Suppressor macrophage treated with lipopolysaccharide for 1 hour (primary cell): ENCODE measurements at places on chromosomes 7 and 10.

DNA sequence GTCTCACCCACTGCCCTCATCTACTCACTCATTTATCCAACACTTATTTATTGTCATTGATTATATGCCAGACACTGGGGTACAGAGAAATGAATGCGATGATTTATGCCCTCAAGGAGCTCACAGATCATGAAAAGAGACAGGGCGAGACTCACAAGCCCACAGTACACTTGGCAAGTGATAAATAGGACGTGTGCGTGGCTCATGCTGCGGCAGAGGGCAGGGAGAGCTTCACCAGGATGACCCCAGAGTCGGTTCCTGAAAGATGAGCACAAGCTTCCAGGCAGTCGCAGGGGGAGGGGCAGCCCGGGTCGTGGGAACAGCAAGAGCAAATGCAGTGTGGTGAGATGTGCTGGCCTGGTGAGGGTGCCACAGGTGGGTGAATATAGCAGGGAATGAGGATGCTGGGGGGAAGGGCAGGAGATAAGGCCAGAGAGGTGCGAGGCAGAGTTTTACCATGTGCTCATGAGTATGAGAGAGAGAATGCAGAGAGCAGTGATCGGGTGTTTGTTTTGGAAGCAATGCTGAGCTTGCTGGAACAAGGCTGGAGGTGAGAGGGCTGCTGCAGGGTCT, 70.9 kb downstream of the ATXN7L1 start:
- no peak for DNase-seq

DNA sequence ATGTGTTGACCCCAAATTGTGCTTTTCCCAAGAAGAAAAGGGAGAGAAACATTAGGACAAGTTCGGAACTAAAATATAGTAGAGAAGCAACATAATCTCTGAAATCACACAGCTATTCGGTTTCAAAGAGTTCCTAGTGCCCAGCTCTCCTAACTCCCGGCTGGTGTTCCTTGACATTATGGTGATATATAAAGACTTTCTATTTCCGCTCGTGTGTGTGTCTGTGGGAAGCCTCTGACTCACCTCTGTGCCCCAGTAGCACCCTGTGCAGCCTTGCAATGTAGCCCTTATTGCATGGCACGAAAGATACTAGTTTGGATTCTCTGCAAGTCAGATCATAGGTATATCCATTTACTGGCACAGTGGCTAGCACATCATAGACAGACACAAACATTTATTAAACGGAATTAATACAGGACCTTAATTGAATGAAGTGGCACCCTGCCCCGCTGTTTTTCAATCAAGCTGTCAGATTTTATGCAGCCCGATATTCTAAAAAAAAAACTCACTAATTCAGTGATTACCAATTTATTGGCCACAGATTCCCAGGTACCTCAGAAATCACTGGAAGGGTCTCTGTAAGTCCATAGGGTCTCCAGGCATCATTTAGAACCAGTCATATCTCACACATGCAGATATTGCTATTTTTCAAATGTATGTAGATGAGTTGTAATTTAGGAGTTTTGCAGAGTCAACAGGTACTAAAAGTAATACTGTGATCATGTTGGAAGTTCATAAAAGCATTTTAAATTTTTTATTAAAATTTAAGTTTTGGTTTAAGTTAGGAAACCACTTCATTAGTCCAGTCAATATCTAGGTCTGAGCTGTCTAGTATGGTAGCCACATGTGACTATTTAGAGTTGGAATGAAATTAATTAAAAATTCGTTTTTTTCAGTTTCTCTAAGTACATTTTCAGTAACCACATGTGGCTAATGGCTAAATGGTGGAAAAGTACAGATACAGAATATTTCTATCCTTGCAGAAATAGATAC, 43.3 kb downstream of the SFTPD start:
- DNase-seq = peak; percentile 38

DNA sequence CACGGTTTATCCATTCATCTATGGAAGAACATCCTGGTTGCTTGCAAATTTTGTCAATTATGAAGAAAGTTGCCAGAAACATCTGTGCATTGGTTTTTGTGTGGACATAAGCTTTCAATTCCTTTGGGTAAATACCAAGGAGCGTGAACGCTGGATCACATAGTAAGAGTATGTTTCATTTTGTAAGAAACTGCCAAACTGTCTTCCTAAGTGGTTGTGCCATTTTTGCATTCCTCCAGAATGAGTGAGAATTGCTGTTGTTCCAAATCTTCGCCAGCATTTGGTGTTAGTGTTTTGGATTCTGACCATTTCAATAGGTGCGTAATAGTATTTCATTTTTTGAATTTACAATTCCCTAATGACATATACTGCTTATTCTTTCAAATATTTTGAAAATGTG, 155.3 kb upstream of the FRMD4A start:
- DNase-seq = no peak

DNA sequence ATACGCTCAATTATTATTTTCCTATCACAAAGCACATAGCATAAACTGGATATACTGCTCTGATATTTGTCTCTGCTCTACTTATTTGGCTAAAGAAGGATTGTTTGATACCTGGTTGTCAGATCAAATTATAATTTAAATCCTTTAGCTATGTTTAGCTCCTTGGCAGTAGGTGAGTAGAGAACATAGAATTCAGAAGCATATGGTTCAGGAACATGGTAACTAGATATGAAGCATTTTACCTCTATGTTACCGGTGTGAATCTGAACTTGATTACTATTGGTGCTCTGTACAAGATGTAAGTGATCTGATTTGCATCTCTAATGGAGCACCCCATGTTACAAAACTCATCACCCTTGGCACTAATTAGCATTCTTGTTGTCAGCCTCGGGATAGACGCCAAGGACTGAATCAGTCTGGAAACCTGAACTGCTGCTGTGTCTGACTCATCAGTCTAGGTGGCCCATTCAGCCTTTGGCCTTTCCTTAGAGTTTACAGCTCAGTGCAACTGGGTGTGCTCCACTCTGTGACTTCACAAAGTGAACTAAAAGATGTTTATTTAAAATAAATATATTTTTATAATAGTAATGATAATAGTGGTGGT, 12.3 kb upstream of the MYPN start:
- no peak for DNase-seq

DNA sequence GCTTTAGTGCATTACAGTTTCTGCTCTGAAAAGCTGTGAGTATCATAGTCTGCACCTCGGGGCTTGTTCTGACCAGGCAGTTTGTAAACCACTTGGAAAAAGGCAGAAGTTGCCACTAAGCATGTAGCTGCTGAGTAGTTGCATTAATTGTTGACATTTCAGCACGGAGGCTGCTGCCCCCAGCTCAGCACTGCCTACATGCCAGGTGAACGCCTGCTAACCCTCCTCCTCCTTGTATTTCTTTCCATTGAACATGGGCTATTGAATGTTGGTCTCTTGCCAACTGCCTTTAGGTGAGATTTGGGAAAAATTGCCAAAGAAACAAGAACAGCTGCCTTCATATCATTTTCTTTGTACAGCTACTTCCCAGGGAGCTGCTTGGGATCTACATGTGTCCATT, 164.2 kb downstream of the RAPGEF5 start:
- DNase-seq = no peak

- peak; percentile 55 for DNase-seq
Observed at GRCh38 chr7:91636129-91636724, 244.3 kb downstream of the MTERF1 start.
